ENCODE measurements at places on chromosomes 2 and 18.
A peak's percentile ranks its signal among the peaks of the same experiment; 100 is the strongest.

- DNase-seq, result no peak
Measured at GRCh38 chr18:61941948-61942471, 49.2 kb upstream of the RNF152 start.

GRCh38 chr2:172430678-172431077, 3.3 kb downstream of the ITGA6 start:
- DNase-seq, result no peak

GRCh38 chr2:38610851-38611801, 8.4 kb upstream of the HNRNPLL start:
- DNase-seq, result no peak

DNA sequence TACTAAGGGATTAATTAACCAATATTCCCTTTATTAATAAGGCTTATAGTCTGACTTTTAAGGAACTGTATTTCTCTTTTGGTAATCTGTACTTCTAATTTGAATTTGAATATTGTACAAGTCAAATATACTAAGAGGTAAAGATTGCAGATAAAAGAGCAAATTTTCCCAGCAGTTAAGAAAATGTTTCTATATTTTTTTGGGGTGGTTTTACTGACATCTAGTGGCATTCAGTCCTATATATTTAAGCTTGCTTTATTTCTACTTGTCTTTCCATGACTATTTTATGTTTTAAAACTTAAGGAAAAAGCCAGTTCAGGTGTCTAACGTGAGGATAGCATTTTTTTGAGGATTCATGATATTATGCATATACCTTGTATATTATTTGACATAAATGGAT, 41.6 kb downstream of the TDRD15 start:
- no peak for DNase-seq

GRCh38 chr18:9987931-9988330, 74.1 kb downstream of the VAPA start:
- peak; percentile 65 for DNase-seq

DNA sequence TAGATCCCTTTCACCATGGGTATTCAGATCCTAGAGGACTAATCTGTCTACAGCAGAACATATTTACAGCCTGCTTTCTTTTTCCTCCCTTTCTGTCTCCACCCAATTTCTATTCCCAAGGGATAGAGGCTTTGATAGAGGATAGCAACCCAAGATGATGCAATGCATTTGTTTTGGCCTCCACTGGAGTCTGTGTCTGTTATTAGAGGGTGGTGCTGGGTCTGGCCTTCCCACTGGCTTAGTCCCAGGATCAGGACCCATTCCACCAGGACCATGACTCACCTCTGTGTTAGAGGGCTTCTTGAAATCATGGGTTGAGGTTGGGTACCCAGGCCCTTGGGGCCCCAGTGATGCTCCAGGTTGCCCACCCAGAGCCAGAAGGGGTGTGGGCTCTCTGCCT, 239.7 kb upstream of the TNP1 start:
- DNase-seq, result no peak

GRCh38 chr2:23806201-23806600, 120.7 kb downstream of the ATAD2B start:
- DNase-seq, result no peak

- no peak for DNase-seq
Measured at GRCh38 chr2:200620606-200621390, 35.0 kb downstream of the AOX1 start.

DNA sequence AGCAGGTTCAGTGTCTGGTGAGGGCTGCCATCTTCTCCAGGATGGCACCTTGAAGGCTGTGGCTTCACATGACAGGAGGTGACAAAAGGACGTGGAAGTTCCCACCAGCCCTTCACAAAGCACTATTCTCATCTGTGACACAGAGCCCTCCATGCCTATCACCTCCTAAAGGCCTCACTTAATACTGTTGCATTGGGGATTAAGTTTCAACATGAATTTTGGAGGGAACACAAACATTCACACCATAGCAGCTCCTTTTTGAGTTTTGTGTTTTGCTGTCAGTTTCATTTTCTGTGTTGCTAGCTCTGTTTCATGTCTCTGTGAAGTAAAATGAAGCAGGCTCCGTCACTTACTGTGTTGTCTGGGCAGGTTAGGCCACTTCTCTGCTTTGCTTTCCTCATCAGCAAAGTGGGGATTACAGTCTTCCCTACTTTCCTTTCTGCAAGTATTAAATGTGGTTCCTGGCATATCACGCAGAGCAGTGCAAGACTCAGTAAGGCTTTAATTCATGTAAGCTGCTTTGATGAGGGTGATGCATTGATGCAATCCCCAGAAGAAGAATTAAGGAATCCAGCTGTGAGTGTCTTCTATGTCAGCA, 31.6 kb downstream of the LIMS1 start:
- DNase-seq, result no peak

DNA sequence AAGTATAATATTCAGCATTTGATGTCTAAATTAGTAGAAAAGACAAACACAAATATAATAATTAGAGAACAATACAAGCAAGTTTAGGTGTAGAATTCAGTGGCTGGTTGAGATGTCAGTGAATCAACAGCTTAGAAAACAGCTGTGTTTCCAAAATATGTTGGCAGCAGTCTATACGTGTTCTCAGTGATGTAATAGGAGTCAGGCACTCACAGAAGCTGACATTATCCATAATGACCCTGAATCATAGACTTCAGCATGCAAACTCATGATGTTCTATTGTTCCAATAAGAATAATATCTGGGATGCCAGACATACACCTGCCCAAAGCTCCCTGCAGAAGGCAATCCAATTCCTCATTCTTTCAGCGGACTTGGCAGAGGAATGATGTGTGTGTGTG, 164.7 kb downstream of the SLC8A1 start:
- DNase-seq, result no peak

DNA sequence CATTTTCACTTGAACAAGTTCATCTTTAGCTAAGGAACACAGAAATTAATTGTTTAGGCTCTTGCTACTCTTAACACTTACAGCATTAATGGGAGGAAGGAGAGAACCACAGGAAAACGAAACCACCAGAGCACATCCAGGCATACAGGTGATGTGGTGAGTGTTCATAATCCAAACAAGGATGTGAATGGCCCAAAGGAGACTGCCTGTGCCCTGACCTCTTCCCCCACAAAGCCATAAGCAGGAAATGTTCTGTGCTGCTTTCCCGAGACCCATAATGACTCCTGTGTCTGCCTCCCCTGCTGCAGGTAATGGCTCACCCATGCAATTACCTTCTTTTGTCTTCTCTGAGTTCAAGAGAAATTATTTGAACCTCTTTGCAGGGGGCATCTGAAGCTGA, 295.9 kb upstream of the LINC00305 start:
- no peak for DNase-seq

- DNase-seq, result no peak
Measured at GRCh38 chr2:138949517-138949916, 169.3 kb upstream of the NXPH2 start.

DNA sequence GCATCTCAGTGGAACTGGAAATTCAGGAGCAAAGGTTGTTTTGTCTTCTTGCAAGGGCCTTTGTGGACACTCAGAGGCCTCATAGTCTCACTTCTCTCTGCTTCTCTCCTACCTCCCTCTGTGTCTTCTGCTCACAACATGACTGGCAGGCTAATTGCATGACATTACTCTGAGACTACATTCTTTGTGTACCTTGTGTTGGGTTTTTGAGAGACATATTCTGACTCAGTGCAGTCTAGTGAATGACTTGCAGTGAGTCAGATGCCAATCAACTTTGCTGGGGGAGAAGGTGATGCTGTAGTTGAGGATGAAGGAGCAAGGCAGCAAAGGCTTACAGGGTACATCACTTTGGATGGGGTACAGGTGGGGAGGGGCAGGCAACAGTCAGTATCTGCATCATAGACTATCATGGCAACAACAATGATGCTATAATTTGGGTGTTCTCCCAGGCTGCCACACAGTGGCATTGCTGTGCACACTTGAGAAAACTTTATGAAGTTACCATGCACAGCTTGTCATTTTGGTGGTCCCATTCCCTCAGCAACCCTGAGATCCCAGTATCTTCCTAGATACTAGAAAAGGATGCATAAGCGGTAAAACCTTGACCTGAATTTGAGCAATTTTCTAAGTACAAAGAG, 69.3 kb upstream of the SLC16A14 start:
- no peak for DNase-seq

- no peak for DNase-seq
Measured at GRCh38 chr2:164662066-164662465, 40.8 kb upstream of the GRB14 start.

DNA sequence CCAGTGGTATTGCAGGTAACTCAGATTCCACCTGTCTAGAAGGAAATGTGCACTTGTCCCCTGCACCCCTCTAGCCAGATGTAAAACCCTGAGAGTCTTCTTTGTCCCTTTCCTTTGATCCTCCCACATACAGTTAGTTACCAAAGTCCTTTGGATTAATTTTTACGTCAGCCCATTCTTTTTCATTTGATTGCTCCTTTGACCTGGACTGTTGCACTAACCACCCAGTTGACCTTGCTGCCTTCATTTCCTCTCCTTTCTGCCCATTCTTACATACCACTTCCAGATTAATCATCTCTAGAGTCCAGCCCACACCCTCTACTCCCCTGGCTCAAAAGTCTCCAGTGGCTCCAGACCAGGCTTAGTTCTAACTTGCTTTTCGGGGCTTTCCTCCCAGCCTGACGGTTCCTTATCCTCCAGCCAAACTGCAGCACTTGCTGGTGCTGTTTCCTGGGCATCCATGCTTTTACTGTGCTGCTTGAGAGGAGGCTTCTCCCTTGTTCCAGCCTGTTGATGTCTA, 99.3 kb downstream of the SPTBN1 start:
- DNase-seq, result no peak

DNA sequence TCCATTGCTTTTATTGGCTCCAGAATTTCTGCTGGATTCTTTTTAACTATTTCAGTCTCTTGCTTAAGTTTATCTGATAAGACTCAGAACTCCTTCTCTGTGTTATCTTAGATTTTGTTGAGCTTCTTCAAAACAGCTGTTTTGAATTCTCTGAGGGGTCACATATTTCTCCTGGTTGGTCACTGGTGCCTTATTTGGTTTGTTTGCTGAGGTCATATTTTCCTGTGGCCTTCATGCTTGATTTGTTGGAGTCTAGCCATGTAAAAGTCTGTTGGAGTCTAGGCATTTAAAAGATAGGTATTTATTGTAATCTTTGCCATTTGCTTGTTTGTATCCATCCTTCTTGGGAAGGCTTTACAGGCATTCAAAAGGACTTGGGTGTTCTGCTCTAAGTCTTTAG, 398.7 kb downstream of the DSEL start:
- DNase-seq, result no peak

GRCh38 chr2:120865656-120866055, 130.0 kb downstream of the GLI2 start:
- DNase-seq, result no peak

DNA sequence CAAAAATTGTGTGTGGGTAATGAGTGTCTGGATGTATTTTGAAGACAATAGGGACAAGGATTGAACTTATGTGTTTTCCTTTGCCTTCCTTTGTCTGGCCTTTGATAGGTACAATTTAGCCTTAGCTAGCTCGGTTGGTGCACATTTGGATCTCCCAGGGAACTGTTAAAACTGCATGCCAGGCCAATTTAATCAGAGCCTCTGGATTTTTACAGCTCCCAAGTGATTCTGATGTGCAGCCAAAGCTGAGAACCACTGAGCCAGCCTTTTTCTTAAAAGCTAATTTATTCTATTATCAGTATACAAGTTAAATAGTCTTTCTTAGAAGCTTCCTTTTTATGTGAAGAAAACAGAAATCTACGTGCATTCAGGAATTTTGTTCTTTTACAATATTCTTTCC, 25.0 kb downstream of the PLEK start:
- DNase-seq, result peak; percentile 27

- no peak for DNase-seq
Measured at GRCh38 chr2:192993059-192993458, 798.3 kb upstream of the TMEFF2 start.

DNA sequence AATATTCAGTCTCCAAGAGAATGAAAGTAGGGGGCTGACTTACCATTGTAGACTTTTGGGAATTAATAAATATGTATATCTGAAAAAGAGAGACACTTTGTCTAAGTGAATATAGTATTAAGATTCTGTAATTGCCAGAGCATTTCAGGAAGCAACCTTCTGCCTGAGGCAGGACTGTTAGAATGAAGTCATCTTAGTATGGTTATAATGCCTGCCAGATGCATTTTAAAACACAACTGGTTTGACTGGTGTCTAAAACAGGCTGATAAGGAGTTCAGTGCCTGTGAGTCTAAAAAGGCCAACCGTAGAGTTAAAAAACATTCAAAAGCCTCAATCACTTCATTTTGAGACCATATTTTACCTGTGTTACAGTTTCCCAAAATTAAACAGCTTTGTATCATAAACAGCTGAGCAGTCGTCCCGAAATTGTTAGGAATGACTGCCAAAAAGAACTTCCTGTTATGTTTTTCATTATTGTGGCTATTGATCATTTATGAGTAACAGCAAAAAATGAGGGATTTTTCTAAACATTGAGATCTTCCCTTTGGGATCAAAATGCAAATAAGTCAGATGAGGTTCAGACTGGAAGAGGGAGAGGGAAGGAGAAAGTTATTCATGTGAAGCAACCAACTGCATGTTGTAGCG, 443.9 kb downstream of the PID1 start:
- no peak for DNase-seq

- no peak for DNase-seq
Measured at GRCh38 chr2:158546412-158547144, 89.8 kb downstream of the PKP4 start.

DNA sequence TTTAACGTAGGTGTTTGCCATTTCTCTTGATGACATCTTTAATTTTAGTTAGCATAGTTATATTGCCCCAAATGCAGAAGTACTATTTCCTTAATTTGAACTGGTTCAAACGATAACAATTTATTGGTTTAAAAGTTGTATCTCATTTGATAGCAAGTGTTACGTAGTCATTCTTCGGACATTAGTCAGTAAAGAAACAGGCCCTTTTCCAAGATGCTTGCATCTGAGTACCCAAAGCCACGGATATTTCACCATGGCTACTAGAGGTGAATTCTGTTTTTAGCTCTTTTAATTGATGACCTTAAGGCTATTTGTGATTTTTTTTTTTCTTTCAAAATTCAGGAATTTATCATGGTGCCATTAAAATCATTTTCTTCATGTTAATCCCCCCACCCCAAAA, 32.1 kb downstream of the GLS start:
- no peak for DNase-seq

GRCh38 chr2:5691221-5691984, 781 bp upstream of the SOX11 start:
- DNase-seq, result no peak

DNA sequence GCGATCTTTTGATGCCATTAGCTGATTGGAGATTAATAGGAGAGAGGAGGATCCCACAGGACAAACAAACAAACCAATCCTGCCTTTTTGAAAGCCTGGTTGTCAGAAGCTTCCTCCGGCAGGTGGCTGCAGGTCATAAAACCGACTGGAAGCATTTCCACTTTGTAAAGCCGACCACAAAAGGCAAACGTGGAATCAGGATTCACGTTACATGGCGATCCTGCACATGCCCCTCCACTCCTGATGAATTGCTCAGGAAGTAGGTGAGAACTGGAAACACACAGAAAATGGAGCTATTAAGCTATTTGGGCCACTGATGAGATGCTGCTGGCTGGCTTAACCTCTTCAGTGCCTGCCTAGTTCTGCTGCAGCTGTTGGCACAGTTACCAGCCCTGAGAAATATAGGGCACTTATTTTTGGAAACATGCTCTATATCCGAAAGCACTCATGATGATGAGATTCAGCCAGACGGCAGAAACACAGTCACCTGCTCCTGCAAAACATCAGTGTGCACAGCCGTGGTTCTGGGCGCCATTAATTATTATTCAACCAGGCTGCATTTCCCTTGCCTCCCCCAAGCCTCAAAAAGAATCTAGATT, 110.3 kb upstream of the ST6GAL2 start:
- DNase-seq, result peak; percentile 5
